ENCODE measurements at places on chromosomes 1 and 21.

- DNase-seq, result no peak
Observed at GRCh38 chr1:110668549-110668948, 6.2 kb downstream of the KCNA3 start.

DNA sequence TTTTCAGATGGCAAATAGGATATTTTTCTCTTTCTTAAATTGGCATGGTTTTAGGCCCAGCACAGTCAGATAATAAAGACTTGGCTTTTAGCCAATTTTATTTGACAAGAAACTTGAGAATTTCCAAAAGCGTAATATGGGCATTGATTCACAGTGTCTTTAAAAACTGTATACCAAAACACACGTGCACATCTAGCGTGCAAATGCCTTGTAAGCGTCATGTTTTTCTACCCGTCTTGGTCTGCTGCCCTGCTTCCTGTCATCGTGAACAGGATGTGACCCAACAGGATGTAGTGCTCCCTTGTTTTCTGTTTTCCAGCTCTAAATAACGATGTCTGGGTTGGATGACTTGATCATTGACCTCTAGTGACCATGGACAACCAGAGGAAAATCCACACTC lies 24.7 kb upstream of the SLC44A3 start:
- no peak for DNase-seq

GRCh38 chr1:81799939-81800694 lies 617 bp upstream of the ADGRL2 start:
- peak; percentile 5 for DNase-seq

GRCh38 chr1:152459596-152460528 lies 45.8 kb upstream of the CRNN start:
- DNase-seq, result peak; percentile 74

DNA sequence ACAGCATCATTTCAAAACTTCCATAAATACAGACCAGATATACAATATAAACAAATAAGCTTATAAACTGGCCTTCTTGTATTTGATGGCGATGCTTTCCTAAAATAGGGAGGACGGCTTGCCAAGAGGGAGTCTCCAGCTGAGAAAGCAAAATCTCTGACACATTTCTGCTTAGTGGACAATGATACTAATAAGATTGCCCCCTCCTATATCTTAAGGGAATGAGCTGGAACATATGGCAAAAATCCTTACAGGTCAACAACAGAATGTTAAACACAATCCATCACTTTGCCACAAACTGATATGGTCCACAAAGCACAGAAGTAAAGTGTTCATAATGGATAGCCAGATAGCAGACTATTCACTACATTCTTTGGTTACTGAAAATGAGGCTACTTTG lies 7.1 kb upstream of the GADD45A start:
- no peak for DNase-seq

GRCh38 chr1:71843012-71843411 lies 439.3 kb downstream of the NEGR1 start:
- no peak for DNase-seq

DNA sequence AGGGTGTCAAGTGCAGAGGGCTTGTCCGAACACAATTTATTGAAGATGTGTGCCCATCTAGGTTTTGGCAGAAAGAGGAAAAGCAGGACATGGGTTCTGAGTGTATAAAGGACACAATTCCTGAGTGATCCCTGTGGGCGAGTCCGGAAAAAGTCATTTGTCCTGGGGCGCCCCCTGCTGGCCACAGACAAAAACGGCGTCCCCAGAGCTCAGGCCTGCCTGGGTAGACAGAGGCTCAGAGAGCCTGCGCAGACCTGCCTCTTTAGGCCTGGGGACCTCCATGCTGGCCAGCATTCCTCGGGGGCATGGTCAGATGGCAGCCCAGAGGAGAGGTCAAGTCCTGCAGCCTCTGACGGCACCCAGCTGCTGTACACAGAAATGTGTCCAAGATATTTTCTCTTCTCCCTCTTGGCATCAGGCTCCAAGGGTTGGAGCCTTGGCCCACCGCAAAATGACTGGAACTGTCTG lies 65.5 kb upstream of the LRP8 start:
- peak; percentile 39 for DNase-seq

GRCh38 chr1:4565801-4566449 lies 88.5 kb upstream of the AJAP1 start:
- DNase-seq, result no peak

DNA sequence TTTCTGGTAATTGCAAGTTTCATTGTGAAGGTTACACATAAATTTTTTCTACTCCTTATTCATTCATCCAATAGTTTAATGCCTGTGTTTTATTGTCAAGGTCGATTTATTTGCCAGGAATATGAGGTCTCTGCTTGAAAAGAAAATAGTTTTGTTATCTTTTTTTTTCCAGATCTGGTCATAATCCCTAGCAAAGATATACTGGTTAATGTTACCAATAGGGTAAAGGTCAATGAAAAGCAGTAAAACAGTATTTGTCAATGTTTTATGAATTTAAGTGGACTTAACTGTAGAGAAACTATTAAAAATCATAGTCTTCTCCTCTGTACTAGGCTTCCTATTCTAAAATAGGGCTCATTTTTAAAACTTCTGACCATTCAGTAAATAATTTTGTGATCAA lies 8.1 kb upstream of the FMO3 start:
- no peak for DNase-seq

- no peak for DNase-seq
Observed at GRCh38 chr1:94540440-94541245, 916 bp downstream of the F3 start.

DNA sequence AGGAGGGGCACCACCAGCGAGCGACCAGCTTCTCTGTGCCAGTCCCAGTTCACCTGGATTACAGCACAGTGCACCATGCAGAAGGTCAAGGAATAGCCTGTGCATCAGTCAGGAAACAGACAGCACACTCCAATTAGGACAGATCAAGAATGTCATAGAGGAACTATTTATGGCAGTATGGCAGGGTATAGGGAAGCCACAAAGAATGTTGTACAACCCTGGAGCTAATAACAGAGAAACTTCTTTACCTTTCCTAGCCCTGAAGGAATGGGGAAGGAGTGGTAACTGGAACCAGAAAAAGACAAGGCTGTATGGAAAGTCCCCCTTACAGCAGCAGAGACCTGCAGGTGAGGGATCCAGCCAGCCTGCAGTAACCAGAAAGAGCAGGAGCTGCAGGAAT lies 87.8 kb upstream of the USP24 start:
- DNase-seq, result no peak

DNA sequence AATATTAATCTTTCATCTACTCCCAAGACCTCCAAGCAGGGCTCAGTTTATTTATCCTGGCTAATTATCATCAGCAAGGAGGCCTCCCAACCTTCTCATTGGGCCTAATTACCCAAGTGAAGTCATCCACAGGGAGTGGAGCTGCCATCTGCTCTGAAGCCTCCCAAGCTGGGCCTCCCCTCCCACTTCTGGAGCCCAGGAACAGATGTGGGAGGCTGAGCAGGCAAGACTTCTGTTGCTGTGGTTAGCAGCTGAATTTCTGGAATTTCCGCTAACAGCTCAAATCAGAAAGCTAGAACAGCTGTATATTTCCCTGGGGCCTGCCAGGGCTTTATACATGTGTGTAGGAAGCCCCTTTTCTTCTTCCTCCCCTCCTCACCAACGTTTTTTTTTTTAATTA lies 127.5 kb downstream of the UCK2 start:
- DNase-seq, result no peak

DNA sequence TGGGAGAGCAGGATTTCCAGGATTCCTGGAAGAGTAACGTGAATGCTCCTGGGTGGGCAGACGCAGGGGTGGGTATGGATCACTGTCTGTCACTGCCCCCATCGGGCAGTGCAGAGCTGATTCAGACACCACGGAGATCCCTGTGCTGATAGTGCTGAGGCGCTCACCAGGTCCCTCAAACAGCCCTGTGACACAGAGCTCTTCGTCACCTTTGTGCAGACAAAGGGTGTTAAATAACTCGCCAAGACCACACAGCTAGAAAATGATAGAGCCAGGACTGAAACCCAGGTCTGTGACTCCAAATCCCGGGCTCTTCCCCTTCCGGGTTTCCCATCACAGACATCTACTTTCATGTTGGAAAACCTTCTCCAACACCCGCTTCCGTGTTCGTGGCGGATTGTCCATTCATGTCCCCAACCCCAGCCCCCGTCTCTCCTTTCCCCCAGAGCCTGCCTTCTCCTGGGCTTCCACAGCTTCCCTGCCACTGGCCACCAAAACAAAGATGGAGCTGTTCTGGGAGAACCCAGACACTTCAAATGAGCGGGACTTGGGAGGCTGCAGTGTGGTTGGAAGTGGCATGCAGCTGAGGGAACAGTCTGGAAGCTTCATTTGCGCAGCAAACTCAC lies 2.6 kb downstream of the EFHD2 start:
- DNase-seq, result no peak

DNA sequence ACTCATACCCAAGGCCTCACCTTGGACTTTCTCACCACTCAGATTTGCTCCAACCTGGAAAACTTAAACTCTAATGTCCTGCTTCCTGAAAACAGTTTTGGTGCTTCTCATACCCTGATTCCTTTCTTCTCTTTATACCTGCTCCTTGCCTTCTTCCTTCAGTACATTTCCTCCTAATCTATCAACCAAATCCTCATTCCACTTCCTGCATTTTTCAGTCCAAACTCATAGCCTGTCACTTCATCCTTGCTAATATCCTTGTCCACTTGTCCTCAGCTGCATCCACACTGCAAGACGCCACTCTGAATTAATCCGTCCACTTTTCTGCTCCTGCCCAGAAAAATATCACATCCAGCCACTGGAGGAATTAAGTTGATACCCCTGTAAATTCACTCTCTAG lies 25.9 kb downstream of the PPP1R15B start:
- no peak for DNase-seq

DNA sequence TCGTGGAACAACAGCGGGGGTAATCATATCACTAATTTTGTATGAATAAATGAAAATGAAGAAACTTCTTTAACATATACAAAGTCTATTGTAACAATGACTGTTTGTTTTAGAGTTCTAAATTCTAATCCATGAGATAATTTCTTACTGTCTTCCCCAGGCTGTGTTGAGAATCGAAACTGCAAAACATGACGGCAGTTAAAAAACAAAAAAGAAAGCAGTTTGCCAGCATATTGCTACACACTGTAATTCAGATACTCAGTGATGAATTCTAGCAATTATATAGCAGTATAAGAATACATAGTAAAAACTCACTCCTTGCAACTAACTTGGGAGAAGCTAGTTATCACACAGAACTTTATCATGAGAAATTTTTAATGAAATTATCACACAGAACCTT lies 22.1 kb downstream of the INSL5 start:
- no peak for DNase-seq

DNA sequence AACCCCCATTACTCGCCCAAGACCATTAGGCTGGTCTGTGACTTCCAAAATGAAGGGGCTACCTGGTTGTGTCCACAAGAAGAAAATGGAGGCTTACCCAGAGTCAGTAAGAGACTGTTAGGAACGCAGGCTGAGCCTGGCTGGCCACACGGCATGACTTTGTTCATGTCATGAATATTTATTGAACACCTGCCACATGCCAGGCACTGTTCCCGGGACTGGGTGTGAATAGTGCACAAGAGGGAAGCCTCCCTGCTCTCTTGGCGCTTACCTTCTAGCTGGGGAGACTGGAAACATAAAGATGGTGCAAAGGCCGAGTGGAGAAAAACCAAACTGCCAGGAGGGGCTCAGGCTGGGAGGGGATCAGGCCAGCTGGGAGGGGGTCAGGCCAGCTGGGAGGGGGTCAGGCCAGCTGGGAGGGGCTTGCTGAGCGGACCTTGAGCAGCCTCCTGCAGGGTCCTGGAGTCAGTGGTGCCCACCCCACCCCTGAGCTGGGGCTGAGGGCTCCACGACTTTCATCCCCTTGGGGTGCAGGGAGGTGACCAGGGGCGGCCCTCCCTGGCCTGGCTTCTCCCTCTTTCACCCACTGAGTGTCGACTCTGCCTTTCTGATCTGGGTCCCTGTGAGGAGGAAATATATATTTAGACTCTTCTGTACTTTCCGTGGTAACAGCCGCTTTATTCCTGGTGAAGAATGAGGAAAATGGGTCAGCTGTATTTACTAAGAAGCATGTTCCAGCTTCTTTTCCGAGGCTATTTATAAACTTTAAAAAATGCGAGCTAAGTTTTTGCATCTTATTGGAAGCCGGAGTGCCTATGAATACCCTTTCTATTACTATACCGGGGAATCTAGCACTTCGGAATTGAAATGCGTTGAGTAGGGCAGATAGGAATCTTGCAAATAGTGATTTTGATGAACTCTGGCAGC lies 139.0 kb downstream of the CAMTA1 start:
- DNase-seq, result no peak

GRCh38 chr1:84550826-84551225 lies 23.4 kb downstream of the CTBS start:
- DNase-seq, result no peak

DNA sequence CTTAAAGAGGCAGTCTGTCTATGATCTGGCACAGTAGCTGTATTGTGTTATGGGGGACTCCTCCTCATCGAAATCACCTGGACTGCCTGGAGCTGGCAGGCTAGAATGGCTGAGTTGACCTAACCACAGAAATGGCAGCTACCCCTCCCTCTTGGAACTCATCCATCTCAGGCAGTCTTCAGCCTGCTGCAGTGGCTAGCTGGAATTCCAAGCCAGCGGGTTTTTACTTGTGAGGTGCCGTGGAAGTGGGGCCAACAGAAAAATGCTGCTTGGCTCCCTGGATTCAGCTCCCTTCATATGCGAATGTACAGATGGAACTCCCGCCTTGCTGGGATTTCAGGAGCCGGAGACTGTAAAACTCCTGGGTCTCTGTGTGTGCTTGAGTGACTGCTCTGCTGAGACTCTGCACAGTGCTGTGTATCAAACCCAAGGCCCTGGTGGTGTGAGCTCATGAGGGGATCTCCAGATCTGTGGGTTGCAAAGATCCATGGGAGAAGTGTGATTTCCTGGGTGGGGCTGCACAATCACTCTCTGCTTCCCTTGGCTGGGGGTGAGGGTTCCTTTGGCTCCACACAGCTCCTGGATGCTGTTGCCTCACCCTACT lies 316.9 kb downstream of the CTH start:
- no peak for DNase-seq

- DNase-seq, result no peak
Observed at GRCh38 chr1:88421997-88422396, 262.1 kb upstream of the PKN2 start.

DNA sequence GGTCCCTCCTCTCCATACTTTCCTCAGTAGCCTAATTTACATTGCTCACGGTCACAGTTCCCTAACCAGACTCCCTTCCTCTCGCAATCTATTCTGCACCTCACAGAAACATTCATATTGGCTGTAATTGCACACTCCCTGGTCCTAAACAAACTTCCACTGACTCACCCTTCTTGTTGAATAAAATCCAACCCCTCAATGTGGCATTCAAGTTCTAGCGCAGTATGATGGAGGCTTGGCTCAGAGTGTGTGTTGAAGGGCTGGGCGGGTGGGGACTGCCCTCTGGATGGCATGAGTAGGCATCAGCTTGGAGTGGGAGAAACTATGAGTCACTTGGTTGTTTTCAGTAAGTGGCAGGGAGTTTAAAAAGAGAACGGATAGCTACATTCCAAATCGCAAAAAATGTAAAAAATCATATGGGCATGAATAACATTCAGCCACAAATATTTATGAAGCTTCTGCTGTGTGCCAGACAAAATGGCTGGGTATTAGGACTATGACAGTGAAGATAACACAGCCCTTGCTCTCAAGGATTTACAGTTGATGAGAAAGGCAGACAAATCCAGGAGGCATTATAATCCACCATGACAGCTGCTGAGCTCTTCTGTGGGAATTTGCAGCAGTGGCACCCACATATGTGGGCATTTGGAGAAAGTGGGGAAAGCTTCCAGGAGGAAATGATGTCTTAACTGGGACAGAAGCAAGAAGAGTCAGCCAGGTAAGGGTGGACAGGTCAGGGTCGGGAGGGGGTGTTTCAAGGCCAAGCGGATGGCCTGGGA lies 42.2 kb upstream of the LYST start:
- DNase-seq, result no peak

- DNase-seq, result no peak
Observed at GRCh38 chr1:217115404-217116380, 392.5 kb upstream of the ESRRG start.
